ENCODE measurements at places on chromosomes 16 and 17.

GRCh38 chr16:11966173-11966572 lies 1.2 kb downstream of the TNFRSF17 start:
- DNase-seq: no peak

- no peak for DNase-seq
Measured at GRCh38 chr16:70437582-70438557, 1.0 kb downstream of the ST3GAL2 start.

GRCh38 chr17:75396796-75397195 lies 8.7 kb downstream of the GRB2 start:
- no peak for DNase-seq

DNA sequence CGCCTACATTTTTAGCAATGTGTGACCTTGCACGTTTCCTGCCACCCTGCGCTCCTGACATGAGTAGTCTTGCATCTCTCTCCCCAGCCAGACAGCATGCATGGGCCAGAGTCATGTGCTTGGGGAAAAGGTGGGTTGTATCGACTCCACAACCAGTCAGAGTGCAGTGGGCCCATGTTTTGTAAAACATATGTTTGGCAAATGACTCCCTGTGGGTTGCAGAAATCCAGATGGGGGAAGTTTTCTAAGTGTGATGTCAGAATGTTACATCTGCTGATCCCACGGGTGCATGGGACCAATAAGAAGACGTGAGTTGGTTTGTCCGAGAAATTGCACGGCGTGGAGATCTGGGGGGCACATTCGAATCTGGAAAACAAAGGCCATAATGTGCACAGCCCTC lies 147.1 kb downstream of the FOXL1 start:
- no peak for DNase-seq

- no peak for DNase-seq
Measured at GRCh38 chr16:84774810-84775209, 45.0 kb upstream of the CRISPLD2 start.

GRCh38 chr17:72938482-72938881 lies 154.0 kb downstream of the SLC39A11 start:
- no peak for DNase-seq

GRCh38 chr17:73549841-73550430 lies 94.3 kb downstream of the SDK2 start:
- no peak for DNase-seq

- no peak for DNase-seq
Measured at GRCh38 chr17:3879186-3879585, 13.7 kb downstream of the CAMKK1 start.

- DNase-seq: no peak
Measured at GRCh38 chr16:66712512-66712911, 16.0 kb upstream of the CMTM4 start.

DNA sequence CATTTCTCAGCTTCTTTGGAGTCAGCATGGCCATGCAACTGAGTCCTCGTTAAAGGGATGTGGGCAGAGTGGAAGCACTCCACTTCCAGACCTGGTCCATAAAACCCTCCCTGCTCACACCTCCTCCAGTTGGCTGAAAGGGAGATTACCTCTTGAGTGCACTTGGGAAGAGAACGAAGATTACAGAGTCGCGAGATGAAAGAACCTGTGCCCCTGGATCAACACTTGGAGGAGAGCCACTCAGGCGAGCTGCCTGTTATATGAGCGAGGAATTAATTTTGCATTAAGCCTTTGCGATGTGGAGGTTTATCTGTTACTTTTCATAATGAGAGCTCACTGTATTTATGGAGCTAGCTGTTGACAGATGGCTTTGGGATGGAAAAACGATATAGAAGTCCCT lies 147.9 kb downstream of the MAF start:
- no peak for DNase-seq

DNA sequence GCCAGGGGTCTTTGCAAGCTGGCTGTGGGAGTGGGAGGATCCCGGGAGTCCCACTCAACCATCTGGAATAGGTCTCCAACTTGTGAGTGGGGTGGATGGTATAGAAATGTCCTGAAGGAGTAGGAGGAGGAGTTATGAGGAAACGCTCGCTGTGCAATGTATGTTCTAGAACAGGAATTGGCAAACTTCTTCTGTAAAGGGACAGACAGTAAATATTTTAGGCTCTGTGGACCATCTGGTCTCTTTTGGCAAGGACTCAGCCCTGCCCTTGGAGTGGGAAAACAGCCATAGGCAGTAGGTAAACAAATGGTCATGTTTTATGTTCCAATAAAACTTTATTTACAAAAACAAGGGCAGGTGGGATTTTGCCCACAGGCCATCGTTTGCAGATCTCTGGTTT lies 149.2 kb downstream of the NPIPB5 start:
- DNase-seq: no peak

GRCh38 chr17:7704601-7705268 lies at the start of gene EFNB3:
EFNB3 (plus strand) TSS chr17:7705202; CDS start chr17:7705599, 397 bp downstream.
- DNase-seq: no peak

GRCh38 chr16:5905935-5906334 lies 808.3 kb upstream of the EEF2KMT start:
- no peak for DNase-seq

DNA sequence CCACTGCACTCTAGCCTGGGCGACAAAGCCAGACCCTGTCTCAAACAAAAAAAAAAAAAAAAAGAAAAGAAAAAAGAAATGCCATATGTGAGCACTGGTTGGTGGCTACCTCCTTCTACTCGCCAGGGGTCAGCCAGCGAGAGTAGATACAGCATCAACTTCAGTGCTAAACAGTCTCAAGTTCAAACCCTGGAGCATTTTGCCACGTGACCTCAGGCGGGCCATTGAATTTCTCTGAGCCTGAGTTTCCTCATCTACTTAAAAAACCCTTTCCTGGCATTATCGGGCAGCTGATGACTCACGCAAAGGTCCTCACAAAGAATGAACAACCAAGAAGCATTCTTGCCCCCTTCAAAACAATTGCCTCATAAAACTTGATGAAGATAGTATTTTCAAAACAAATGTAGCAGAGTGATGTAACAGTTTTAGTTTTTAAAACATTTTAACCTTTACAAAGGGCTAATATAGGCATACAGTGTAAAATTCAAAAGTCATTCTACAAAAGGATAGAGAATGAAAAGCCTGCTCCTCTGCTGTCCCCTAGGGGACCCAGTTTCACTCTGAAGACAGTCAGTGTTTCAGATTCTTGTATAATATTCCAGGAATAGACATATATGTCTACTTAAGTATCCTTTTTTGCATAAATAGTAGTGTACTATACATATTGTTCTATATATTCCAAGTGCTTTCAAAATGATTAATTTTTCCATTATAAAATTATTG lies 28.4 kb downstream of the DNAH2 start:
- DNase-seq: peak; percentile 59

GRCh38 chr17:31272236-31272635 lies 24.8 kb downstream of the OMG start:
- no peak for DNase-seq

GRCh38 chr17:6940186-6940649 lies 55.6 kb upstream of the ALOX12 start:
- DNase-seq: no peak

GRCh38 chr16:57637424-57637823 lies 9.0 kb downstream of the ADGRG1 start:
- DNase-seq: no peak

DNA sequence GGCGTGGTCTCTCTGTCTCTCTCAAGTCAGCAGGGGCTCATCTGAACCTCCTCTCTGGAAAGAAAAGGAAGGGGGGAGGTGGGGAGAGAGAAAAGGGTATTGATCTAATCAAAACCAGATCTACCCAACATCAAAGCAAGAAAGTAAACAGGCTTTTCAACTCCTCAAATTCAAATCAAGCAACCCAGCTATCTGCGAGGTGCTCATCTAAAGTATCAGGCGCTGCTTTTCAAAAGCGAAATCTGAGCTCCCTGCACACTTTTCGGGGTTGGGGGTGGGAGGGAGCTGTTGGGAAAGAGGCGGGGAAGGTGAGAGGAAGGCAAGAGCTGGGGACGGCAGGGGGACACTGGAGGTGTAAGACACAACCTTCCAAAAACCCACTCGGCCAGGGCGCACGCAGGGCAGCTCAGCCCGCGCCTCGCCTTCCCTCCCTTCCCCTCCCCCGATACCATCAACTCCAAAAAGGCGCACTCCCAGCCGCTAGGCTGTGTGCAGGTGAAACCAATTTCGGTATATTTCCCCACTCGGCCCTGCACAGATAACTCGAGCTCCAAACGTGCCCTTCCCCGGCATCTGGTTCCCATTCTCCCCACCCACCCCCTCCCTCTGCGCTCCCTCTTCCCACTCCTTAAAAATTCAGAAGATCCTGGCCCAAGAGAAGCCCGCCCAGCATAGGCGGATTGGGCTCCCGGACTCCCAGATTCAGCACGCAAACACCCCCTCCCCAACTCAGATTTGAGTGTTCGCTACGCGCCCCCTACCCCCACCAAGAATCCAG lies 2.6 kb downstream of the AXIN2 start:
- DNase-seq: no peak

DNA sequence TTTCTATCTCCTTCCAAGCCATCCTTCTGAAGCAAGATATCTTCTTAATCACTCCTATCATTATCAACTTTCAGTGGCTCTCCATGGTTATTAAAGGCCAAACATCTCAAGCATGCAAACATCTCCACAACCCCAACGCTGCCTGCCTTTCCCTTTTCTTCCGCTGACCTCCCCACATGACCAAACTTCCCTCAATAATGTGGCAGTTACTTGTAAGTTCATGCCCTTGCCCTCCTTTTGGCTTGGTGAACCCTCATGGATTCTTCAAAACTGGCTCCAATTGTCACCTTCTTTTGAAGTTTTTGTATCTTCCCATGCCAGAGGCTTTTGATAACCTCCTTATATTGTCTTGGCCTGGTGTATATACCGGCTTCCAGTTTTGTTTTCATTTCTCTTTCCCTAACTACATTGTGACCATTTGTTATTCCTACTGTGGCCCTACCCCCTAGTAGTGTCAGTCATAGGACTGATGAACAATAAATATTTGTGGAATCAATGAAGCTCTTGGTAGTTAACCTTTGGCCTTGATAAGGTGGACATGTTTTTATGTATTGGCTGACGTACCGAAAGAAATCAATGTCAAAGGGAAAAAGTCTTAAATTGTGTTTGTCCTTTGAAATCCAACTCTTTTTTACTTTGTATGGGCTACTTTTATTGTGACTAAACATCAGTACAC lies 19.9 kb upstream of the SMIM36 start:
- DNase-seq: no peak

DNA sequence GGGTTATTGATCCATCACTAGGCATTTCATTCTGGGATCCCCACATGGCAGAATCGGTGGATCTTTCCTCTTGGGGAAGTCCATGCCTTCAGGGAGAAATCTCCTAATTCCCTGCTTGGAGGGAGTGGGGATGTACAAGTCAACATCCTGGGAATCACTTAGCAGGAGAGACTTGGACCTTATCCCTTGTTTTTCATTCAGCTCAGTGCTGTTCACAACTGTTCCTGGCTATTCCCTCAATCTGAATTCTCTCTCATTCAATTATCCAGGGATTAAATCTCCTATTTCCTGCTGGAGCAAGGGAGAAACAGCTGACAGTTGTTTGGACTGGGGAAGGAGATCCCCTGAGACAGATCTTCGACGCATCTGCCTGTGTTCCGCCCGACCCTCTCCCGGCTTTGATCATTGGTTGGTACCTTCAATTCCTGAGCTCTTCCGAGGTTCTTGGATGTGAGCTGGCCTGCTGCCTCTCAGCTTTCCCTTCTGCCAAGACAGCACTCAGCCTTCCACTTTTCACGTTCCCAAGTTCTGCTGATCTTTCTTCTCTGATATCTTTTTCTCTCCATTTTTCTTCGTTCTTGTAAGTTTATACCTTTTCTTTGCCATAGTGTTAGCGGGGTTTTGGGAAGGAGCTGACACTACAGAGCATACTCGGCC lies 115.4 kb upstream of the GNAO1 start:
- no peak for DNase-seq

- DNase-seq: no peak
Measured at GRCh38 chr17:63998721-63999679, 849 bp downstream of the PRR29 start.

GRCh38 chr16:82639263-82639662 lies 12.5 kb downstream of the CDH13 start:
- no peak for DNase-seq

DNA sequence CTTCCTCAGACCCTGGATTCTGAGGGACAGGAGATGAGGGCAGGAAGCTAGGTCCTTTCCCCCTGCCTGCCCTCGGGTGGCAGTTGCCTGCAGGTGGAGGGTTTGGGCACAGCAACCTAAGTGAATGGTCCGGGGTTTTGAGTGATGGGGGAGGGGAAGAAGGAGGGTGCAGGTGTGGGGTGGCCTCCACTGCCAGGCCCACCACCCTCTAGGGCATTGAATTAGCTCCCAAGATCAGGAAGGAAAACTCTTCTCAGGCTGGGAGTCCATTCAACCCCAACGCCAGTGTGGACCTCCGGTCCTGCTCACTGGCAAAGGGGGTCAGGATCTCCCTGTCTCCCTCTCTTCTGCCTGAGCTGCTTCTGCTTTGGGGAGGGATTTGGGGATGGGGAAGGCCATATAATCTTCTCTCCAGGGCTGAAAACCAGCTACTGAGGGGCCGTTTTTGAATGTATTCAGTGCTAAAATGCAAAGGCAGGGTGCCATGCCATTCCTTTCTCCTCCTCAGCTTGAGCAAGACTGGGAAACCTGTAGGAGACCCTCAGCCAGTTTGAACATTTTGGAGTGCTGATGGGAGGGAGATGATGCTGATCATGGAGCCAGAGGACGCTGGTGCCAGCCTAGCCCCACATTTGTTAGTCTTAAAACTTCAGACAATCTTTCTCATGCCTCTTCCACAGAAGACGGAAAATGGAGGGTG lies 18.8 kb downstream of the GRB7 start:
- DNase-seq: no peak

- no peak for DNase-seq
Measured at GRCh38 chr17:13584701-13585080, 17.0 kb downstream of the HS3ST3A1 start.

DNA sequence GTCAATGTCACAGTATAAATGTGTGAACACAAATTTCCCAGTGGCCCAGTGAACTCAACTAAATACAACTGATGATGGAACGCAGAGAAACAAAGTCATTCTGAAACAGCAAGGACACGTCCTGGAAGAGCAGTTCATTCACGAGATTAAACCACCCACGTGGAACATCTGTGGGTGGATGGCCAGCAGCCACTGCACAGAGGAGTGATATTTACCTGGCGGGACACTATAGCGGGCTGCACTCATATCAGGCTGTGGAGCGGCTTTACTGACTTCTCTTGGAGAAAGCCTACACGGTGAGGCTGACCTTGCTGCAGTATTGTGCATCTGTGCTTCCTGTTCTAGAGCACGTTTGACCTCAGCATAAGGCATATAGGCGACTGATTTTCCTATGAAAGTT lies 87.3 kb downstream of the TTC19 start:
- no peak for DNase-seq

GRCh38 chr17:73588891-73589290 lies 55.4 kb downstream of the SDK2 start:
- no peak for DNase-seq

DNA sequence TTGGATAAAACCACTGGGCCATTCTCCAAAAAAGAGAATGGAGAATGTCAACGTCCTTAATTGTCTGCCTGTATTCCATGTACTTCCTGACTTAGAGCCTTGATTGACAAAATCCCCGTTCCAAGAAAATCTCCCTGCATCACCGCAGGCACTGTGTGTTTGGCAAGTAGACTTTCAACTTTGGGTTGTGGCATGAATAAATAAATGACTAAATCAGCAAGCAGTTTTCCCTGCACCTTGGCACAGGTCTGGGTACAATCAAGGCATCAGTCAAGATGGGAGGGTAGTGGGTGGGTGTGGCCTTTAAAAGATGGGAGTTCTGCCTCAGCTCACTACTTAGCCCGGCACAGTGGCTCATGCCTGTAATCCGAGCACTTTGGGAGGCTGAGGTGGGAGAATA lies 248.5 kb upstream of the RPL38 start:
- DNase-seq: no peak

Measured in HS-27A (cell line).